Hepatocyte (in vitro differentiated cells): ENCODE measurements at places on chromosomes 16 and 17. TPM values are rescaled to one million over a fixed set of nuclear protein-coding genes. Genes with fewer than 3 reads are reported as not detected.

GGT6 gene
- polyA plus RNA-seq: not detected in 2 replicates

GRCh38 chr17:42880776-42881310, 19.8 kb upstream of the G6PC1 start:
- H3K27me3 ChIP-seq: peaks cover 9% of the 10 kb centered on the region
- no peak overlapping the region for H3K27ac ChIP-seq
- H3K4me3 ChIP-seq: no peak overlapping the region

TSNAXIP1 gene
- 2.0 and 5.8 TPM in 2 replicates for polyA plus RNA-seq

NTN1 gene
- polyA plus RNA-seq: 0.42 and 0.44 TPM in 2 replicates

CRHR1 gene
- not detected in 2 replicates for polyA plus RNA-seq

MYH11 gene
- 0.59 and 3.8 TPM in 2 replicates for polyA plus RNA-seq

DNA sequence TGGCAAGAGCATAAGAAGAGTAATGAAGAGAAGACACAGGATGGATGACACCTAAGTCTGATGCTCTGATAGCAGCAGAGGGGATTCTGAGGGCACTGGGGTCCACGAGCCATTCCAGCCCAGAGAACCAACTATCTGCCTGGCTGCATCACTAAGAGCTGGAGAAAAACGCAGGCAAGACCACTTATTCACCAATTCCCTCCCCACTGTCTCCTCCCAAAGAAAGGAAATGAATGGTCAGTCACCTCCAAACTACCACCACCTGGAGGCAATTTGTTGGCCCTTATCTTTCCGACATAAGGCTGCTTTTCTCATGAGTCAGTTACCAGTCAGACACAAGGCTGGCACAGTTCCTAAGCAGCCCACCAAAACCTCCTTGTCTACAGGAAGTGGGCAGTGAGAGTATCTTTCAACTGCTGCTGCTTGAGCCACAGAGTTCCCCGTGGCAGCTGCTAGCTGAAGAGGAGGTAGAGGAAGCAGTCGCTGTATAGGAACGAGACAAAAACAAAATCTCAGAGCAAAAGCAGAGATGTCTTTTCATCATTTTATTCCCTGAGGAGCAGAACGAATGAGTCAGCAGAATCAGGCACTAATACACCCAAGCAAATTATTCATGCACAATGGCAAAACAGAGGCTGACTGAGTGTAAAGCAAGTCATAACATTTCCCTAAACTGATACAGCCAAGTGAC, 111.1 kb downstream of the SMG6 start:
- H3K36me3 ChIP-seq: no peaks in the 10 kb centered on the region
- H3K4me1 ChIP-seq: peaks cover 3% of the 10 kb centered on the region
- no peak for DNase-seq
- peak overlapping the region; percentile 61 for H3K27ac ChIP-seq
- H3K4me3 ChIP-seq: no peak overlapping the region
